ENCODE measurements at places on chromosomes 16 and 17. TPM values are rescaled to one million over a fixed set of nuclear protein-coding genes. Genes with fewer than 3 reads are reported as not detected.

The TMEM107 gene
- 21.4 TPM for polyA plus RNA-seq

The WSCD1 gene
- polyA plus RNA-seq: 26.6 TPM

The ABCA9 gene
- polyA plus RNA-seq: not detected

The ATMIN gene
- polyA plus RNA-seq: 34.8 TPM

The ZNF469 gene
- polyA plus RNA-seq: 0.30 TPM

The AOC3 gene
- 2.5 TPM for polyA plus RNA-seq

The ATP2A3 gene
- 28.7 TPM for polyA plus RNA-seq

Measured in H1 (cell line).